Fibroblast of the aortic adventitia (primary cell): ENCODE measurements at places on chromosomes 3 and 15. TPM values are rescaled to one million over a fixed set of nuclear protein-coding genes. Genes with fewer than 3 reads are reported as not detected.

- DNase-seq: peak; percentile 82
Observed at GRCh38 chr15:48721061-48721810, 75.7 kb upstream of the FBN1 start.

GRCh38 chr3:128279601-128279880 lies 126.3 kb downstream of the EEFSEC start:
- no peak for DNase-seq

- no peak for DNase-seq
Observed at GRCh38 chr3:42486814-42487565, 15.5 kb upstream of the VIPR1 start.

DNA sequence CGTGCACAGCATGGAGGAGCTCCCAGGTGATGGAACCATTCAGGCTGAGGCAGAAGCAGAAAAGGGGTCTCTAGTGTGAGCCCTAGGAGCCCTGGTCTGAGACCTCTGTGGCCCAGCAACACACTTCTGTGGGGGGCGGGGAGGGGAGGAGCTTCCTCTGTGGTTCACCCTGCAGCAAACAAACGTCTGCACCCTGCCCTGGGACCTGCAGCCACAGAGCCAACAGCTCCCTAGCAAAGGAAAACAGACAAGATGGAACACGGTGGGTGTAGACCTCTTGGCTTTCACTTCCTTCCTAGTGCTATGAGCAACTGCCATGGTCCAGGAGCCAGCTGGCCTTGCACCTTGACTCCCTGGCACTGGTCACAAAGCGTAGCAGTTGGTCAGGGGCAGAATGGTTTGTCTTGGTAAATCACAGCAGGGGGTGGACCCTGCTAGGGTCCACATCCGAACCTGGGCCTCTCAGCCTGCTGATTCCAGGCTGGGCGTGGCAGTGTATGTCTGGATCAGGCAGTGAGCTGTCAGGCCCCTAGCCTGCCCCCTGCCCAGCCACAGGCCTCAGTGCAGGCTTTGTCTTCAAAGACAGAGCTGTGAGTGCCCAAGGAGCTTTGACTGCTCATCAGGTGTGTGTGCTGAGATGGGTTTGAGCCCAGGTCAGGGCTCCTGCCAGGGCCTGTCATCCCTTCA lies 6.7 kb downstream of the AMIGO3 start:
- no peak for DNase-seq

The SLC15A2 gene
- 0.18 and 0.25 TPM in 2 replicates for total RNA-seq

The OR5K2 gene
- not detected in 2 replicates for total RNA-seq

DNA sequence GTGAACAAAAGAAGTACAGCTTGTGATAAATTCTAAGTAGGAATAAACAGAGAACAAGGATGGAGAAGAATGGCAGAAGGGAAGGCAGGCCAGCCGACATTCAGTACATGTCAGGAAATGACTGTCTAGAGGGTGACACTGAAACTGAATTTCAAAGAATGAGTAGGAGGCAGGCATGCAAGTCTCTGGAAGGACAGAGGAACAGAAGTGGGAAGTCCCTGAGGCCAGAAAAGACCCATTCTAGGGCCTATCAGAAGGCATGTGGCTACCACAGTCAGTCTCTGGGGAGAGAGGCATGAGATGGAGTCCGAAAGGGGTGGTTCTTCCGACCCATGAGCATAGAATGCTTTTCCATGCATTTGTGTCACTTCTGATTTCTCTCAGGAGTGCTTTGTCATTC lies 243.5 kb upstream of the UBE2E2 start:
- DNase-seq: no peak

GRCh38 chr15:70530503-70530902 lies 232.9 kb downstream of the UACA start:
- DNase-seq: no peak

- peak; percentile 66 for DNase-seq
Observed at GRCh38 chr3:149042789-149043386, 43.4 kb downstream of the HLTF start.

DNA sequence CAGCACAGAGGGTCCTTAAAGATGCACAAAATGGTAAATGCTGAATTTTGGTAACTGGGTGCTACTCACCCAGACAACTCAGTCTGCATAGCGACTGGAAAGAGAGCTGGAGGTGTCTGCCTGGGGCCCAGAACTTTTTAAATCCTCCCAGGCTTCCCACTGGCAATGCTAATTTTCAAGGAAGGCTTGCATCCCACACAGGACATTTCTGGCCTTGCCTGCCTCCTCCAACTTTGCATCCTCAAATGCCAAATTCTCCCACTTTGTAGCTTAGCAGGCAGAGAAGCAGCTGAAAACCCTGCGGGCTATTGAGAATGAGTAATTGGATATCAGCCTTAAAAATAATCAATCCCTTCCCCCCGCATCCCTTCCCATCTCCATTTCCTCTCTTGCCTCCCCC lies 656.6 kb upstream of the ADAMTS9 start:
- no peak for DNase-seq

DNA sequence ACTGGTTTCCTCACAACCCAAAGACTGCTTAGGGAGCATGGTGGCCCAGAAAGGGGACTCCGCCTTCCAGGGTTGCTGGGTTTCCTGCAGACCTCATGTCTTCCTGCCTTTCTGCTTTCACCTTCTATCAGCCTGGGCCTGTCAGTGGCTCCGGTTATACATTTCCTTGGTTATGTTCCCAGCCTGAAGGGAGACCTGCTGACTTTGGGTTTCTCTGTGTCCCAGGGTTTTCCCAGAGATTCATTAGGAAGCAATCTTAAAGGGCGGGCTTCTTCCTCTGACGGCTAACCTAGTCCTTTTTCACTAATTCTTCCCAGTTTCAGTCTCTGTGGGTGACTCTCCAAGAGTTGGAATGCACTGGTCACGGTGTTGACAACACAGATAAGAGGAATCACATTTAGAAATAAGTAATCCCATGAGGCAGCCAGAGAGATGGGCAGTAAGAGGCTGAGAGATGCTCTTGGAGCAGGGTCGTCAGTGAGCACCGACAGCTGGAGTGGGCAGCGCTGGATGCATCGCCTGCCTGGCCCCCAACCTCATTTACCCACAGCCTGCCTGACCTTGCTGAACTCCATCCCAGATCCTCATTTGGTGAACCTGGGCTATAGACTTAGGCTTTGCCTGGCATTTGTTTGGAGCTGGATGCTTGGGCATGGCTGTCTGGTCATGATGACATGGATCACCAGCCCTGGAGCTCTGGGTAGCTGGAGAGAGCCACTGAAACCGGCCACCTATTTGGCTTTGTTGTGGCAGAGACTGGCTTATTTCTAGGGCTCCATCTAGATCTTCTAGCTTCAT lies 10.0 kb upstream of the EHD4 start:
- DNase-seq: peak; percentile 34

The NR2E3 gene
- total RNA-seq: 0.33 and 0.63 TPM in 2 replicates

The CDCP1 gene
- total RNA-seq: 1.3 and 32.8 TPM in 2 replicates

The SEMA5B gene
- 0.18 and 0.41 TPM in 2 replicates for total RNA-seq

DNA sequence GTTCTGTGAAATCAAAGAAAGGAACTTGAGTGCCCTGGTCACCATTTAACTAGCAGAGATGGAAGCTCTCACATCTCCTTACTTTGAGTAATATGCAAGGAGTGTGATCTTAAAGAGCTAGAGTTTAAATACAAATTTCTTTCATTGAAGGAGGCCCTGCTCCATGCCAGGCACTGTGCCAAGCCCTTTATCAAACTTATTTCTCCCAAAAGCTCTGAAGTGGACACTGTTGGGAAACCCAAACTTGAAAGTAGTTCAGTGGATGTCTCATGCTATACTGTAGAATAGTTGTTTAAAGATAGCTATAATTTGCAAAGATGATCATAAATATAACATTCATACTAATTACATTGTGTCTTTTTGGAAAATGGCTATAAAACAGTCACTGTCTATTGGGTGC lies 17.1 kb downstream of the GALNT15 start:
- peak; percentile 80 for DNase-seq
